ENCODE measurements at places on chromosomes 13 and 19.

GRCh38 chr13:26881154-26881553, 120.6 kb upstream of the GPR12 start:
- DNase-seq: no peak

GRCh38 chr13:84405286-84405685, 523.0 kb upstream of the SLITRK1 start:
- DNase-seq: no peak

- DNase-seq: no peak
These were observed 11.2 kb downstream of the ZNF565 start for GRCh38 chr19:36203293-36203692.

- no peak for DNase-seq
These were observed 26.3 kb downstream of the TINCR start for GRCh38 chr19:5541456-5541855.

DNA sequence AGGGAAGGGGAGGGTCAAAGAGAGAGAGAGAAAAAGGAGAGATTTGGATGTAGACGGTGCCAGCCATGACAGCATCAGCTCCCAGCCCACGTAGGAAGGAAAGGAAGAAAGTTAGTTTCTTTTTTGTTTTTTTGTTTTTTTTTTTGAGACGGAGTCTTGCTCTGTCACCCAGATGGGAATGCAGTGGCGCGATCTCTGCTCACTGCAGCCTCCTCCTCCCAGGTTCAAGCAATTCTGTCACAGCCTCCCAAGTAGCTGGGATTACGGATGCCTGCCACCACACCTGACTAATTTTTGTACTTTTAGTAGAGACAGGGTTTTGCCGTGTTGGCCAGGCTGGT, 27.6 kb downstream of the ELL start:
- no peak for DNase-seq

GRCh38 chr13:72970301-72970880, 88.4 kb upstream of the KLF5 start:
- DNase-seq: no peak
